Panc1 (cell line): ENCODE measurements at places on chromosomes 7 and 10. TPM values are rescaled to one million over a fixed set of nuclear protein-coding genes. Genes with fewer than 3 reads are reported as not detected.

The CPED1 gene
- 0.39 TPM for total RNA-seq

The CFAP70 gene
- 0.10 TPM for total RNA-seq

The CRHR2 gene
- not detected for total RNA-seq

DNA sequence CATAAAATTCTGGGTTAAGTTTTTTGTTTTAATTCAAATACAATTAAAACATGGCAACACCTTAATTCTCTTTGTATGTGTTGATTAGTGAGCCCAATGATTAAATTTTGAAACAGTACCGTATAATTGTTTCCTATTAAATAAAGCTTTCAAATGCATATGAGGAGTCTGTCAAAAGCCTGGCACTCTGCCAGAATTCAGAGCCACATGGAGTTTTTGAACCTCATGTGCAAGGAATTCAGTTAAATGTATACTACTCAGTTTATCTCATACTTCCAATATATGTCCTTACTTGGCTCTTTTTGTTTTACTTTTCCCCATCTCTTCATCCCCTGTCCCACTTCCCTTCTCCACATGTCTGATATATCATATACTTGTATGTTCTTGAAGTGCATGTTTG, 165.6 kb upstream of the FAM3C start:
- H3K27me3 ChIP-seq = no peaks in the 10 kb centered on the region
- DNase-seq = no peak
- H3K36me3 ChIP-seq = no peaks in the 10 kb centered on the region
- no peak overlapping the region for H3K27ac ChIP-seq

- no peaks in the 10 kb centered on the region for H3K36me3 ChIP-seq
- no peaks in the 10 kb centered on the region for H3K27me3 ChIP-seq
- H3K4me3 ChIP-seq = no peak overlapping the region
Observed at GRCh38 chr7:132779164-132779563, 202.9 kb upstream of the PLXNA4 start.
